ENCODE measurements at places on chromosomes 4 and X.

DNA sequence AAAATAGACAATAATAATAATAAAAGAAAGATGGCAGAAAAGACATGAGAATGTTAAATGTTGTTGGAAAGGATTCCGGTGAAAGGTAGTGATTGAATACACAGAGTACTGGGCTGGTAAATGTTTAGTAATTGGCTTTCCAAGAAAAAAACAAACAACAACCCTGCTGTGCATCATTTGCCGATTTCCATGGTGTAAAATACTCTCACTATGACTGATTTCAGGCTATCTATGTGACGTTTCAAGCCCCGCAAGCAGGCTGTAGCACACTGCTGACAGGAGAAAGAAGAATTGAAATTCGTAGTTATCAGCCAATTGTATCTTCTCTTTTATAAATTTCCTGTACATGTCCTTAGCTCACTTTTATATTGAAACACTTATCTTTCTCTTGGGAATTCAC, 13.6 kb upstream of the SEPTIN6 start:
- no peak for DNase-seq

- DNase-seq, result no peak
Measured at GRCh38 chrX:50941638-50942037, 31.1 kb downstream of the BMP15 start.

GRCh38 chr4:176874721-176875445, 82.2 kb upstream of the VEGFC start:
- no peak for DNase-seq

- DNase-seq, result no peak
Measured at GRCh38 chr4:84496706-84497503, 2.2 kb downstream of the NKX6-1 start.

Measured in effector memory CD4-positive, alpha-beta T cell (primary cell).